ENCODE measurements at places on chromosomes 5 and 9.

DNA sequence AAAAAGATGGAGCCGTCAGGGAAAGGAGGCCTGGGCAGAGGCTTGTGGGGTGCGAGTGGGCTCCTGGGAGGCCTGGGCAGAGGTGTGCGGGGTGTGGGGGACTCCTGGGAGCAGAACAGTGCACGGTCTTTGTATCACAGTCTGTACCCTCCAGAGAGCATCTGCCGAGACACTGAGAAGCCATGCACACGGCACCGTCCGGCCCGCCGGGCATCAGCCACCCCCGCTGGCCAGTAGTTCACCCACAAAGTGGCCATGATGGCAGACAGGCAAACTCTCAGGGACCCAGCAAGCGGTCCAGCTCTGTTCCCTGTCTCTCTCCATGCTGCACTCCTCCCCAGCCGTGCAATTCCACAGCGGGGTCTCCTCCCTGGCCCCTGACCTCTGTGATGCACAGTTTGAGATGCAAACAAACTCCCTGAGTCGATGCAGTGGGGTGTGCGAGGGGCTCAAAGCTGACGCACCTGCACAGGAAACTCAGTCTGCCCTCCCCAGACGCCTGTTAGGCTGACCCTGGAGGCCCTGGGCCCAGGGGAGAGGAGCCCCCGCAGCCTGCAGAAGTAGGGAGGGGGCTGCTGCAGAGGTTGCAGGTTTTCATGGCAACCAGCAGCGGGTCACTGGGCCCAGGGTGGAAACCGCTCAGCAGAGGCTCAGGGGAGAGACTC, 9.1 kb upstream of the GPSM1 start:
- DNase-seq: no peak

DNA sequence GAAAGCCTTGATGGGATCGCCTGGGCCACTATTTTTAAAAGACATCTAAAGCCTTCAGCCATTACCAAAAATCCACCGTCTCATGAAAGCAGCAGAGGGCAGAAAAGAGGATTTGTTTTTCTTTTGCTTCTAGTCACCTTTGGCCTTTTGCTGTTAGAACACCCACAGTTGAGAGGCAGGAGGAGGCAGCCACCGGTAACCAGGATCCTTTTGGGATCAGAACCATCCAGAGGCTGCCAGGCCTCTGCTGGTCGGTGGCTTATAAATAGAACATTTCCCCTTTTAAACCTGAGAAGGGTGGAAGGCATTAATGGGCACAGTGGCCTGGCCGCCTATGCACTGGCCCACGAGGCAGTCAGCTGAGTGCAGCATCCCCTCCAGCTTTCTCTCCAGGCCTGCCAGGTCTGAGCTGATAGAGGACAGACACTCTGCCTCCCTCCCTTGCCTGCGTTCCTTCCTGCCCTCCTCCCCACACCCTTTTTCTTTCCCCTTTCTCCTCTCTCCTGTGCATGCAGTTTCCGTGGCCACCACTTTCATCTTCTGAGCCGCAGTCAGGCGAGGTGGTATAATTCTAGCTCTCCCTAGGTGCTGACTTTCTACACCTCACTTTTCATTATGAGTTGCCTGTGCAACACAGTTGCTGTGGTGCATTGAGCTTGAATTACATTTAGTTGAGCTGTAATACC, 253.4 kb downstream of the ARHGAP26 start:
- no peak for DNase-seq

- no peak for DNase-seq
These were observed 18.3 kb downstream of the UGCG start for GRCh38 chr9:111914749-111915424.

DNA sequence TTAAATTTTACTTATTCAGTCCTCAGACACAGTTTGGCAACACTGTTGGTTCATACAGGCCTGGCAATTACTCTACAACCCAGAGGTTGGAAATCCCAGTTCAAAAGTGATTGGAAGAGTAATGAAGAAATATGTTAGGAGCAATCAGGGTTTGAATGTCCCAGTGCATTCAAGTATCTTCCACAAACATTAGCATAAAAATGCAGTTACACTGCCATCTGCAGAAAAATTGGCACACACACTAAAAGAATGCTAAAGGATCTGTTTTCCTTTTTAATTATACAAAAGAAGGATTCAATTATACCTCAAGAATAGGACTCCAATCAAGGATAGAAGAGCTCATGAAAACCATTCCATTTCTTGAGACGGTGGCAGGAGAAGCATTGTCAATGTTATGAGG, 130.2 kb downstream of the DNAH5 start:
- no peak for DNase-seq

- no peak for DNase-seq
These were observed 396.5 kb downstream of the ANXA1 start for GRCh38 chr9:73548201-73548600.

GRCh38 chr9:100472788-100473275, at the start of gene TMEFF1:
TMEFF1 (plus strand) TSS chr9:100473149; CDS start chr9:100473545, 396 bp downstream.
- peak; percentile 9 for DNase-seq

DNA sequence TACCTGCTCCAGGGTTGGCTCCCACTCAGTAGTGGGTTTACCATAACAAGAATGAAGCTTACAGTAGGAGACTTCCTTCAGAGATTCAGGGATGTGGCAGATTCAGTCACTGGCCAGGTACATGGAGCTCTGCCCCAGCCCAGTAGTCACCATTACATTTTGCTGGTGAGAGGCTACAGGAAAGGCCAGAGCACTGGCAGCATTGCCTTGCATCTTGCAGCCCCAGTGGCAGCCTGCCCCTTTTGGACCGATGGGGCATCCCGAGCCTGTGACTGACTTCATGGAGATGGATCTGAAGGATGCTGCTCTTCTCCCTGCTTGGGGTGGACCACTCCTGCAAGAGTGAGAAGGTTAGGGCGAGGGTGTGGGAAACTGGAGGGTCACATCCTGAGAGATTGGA, 16.8 kb downstream of the TAS2R1 start:
- DNase-seq: no peak

- DNase-seq: no peak
These were observed 5.0 kb upstream of the GSN start for GRCh38 chr9:121262953-121263352.

- peak; percentile 83 for DNase-seq
These were observed 85.6 kb downstream of the PTTG1 start for GRCh38 chr5:160507221-160507721.

- no peak for DNase-seq
These were observed 129.3 kb downstream of the GCNT1 start for GRCh38 chr9:76588316-76588715.

DNA sequence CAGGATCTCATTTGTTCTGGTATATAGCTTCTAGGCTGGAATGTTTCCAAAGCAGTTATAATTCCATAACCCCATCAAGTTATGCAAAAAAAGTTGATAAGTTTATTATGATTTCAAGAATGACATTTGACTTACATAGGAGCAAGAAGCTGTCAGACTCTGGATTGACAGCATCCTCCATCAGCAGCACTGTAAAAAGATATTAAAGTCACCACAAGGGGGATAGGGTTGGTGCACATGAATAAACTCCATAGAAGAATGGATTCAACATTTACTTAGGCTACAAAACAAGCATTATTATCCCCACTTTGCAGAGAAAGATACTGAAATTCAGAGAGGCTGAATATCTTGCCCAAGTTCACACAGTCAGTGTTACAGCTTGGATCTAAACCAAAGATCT, 208.9 kb upstream of the SLC30A5 start:
- DNase-seq: no peak

DNA sequence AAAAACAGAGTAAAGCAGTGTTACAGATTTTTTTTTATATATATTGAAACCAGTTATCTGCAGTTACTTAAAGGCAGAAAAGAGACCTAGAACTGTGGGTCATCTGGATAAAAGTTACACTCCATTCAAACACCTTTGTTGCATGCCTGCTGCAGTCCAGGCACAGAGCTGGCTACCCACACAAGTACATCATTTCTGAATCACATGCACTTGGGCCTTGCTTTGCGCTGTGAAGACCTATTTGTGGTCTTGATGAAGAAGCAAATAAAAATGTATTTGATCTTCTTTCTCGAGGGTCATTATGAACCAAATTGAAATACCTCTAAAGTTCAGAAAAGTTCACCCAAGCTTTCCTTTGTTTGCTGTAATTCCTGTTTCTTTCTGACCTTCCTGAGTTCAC, 503.0 kb upstream of the ZNF608 start:
- peak; percentile 65 for DNase-seq

DNA sequence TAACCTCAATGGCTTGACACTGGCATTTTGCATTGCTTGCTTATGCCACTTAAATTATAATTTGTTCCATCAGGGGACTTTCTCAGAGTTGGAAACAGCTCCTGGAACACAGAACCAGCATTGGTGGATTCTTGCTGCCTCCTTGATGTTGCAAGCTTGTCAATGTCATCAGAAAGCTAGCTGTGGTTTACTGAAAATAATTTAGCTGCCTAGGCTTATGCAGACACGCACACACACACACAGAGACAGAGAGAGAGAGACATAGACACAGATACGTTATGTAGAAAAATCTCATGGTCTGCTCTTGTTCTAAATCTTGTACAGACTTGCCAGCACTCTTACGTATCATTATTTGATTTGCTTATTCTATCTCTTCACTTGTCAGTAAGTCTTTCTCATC, 78.0 kb downstream of the HMHB1 start:
- DNase-seq: peak; percentile 67

- no peak for DNase-seq
These were observed 382.3 kb upstream of the SLC30A5 start for GRCh38 chr5:68711293-68712200.

GRCh38 chr5:51811883-51812471, 428.7 kb downstream of the ISL1 start:
- no peak for DNase-seq

- DNase-seq: peak; percentile 60
These were observed 26.3 kb downstream of the OR2V2 start for GRCh38 chr5:181173420-181174342.

GRCh38 chr5:161471211-161471950, 75.1 kb downstream of the GABRB2 start:
- DNase-seq: no peak

GRCh38 chr5:141420855-141421488, at the start of gene PCDHGA11:
PCDHGA11 (plus strand) TSS chr5:141421051; CDS start chr5:141421228, 177 bp downstream.
- DNase-seq: peak; percentile 38

DNA sequence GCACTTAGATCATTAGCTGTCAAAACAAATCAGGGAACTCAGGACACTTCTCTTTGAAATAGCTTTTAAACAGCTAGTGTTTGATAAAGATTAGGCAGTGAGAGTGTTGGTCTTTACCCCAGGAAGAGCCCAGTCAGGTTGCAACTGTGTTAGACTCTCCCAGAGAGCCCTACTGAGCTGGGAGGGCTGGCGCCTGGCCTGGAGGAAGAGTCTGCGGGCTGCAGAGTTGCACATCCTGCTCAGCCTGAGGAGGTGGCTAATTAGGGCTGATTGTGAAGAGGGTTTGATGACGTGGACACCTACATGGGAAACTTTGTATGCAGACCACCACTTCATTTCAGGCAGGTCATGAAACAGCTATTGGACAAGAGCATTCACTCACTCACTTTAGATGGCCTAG, 112.0 kb downstream of the TMEM174 start:
- no peak for DNase-seq

DNA sequence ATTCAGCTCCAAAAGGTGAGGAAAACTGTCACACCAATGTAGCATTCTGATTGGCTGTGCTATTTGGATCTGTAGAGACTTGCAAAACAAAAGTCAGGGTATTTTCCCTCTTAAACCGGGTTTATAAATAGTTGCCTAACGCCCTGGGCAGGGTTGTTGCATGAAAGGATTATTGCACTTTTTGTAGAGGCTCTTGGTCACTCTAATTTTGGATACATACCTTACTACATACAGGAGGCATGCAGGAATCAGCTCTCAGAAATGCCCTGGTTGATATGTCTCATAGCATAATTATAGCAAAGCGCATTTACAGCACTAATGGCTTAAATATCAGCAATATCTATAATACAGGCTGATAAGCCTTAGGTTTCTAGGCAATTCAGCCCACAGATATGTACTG, 200.0 kb upstream of the GDNF start:
- no peak for DNase-seq

DNA sequence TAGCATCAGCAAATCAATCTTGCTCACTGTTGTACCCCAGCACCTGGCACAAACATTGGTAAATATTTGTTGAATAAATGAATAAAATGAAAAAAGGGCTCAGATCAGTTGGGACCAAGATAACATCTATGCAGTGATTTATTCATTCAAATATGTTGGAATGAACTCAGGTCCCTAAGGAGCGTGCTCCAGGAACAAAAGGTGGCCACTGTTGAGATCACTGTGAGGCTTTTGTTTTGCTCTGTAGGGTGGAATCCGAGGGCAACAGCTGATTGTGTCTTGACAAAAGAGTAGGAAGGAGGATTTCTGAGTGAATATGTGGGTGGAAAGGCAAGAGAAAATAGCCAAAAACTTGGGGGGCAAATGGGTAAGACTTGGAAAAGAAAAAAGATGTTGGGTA, 89.7 kb downstream of the PPP2R2B start:
- DNase-seq: no peak

GRCh38 chr5:136446565-136446964, 81.2 kb upstream of the TRPC7 start:
- no peak for DNase-seq

DNA sequence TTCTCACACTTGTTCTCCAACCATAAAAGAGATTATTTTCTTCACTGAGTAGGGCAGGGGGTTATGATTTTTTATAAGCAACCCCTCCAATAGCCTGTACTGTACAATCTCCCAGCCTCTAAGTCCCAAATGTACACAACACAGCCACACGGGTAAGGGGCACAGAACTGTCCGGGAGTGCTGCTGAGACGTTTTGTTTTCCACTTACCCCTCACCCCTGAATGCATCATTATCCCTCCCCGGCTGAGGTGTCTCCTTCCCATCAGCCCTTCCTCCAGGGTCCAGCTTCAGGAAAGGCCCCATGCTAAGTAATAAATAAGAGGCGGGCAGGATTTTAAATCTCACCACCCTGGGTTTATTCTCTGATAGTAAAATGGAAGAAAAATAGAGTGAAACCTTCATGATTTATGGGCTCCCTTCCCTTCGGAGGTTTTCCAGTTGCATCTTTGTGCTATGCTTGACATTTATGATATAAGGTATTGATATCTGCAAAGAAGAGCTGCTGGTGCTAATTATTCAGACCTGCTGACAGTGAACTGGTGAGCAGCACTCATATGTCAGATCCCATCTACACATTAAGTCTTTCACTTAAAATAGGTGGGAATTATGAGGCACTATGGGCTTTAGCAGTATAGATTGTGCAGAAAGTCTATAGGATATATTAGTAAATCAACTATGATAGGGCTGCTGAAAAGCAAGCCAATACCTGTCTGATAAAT, 67.2 kb upstream of the MEGF10 start:
- DNase-seq: no peak

DNA sequence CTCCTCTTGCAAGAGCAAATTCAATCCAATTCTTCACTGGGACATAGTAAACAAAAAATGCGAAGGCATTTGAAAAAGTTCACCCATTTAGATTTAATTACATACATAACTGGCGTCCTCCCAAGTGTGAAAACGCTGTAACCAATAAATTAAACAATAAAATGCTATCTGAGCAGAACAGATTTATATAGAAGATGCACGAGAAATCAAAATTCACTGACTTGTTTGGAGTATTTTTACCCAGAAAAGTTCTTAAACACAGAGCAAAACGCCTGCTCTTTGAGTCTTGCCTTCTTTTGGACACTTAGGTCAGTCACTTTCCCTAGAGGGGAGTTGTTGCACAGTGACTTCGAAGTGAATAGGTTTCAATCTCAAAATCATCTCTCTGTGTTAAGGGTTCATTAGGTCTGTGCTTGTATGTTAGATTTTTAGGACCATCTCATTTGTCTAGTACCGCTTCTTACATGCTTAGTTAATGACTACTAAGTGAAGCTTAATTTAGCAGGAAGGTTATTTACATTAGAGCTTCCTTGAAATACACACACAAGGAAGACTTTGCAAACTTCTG, 1.9 kb downstream of the ALDH1A1 start:
- DNase-seq: no peak

All from astrocyte (in vitro differentiated cells and primary cell).